ENCODE measurements at places on chromosomes 6 and 20. TPM values are rescaled to one million over a fixed set of nuclear protein-coding genes. Genes with fewer than 3 reads are reported as not detected.

DNA sequence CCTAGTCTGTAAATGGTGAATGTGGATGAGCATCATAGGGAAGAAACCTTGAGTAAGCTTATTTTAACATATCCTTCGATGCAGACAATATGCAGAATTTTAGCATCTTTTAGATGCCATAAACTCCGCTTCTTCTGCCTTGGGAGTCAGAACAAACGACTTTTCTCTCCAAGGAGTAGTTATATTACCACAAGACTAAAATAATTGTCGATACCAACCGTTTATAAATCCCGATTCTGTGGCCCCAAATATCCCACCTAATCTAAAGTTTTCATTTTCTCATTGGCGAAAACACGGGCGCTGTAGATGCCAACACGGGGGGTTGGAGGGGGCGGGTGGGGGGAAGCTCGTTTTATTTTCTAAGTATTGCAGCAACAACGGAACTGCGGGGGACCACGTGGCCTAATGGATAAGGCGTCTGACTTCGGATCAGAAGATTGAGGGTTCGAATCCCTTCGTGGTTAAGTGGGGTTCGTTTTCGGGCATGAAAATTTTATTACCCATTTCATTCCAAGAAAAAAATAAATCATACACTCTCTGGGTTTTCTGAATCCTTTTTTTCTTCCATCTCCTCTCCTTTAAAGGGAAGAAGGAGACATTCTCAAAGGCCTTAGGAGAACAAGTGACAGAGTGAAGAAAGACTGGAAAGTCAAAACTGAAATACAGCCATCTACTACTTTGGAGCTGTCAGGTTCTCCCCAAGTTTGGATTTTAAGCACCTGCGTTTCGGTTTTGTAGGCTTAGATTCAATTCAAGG lies 65.5 kb upstream of the BTN3A2 start:
- peak; percentile 51 for DNase-seq

GRCh38 chr20:46056970-46057855 lies 28.2 kb downstream of the SLC12A5 start:
- no peak for DNase-seq

DNA sequence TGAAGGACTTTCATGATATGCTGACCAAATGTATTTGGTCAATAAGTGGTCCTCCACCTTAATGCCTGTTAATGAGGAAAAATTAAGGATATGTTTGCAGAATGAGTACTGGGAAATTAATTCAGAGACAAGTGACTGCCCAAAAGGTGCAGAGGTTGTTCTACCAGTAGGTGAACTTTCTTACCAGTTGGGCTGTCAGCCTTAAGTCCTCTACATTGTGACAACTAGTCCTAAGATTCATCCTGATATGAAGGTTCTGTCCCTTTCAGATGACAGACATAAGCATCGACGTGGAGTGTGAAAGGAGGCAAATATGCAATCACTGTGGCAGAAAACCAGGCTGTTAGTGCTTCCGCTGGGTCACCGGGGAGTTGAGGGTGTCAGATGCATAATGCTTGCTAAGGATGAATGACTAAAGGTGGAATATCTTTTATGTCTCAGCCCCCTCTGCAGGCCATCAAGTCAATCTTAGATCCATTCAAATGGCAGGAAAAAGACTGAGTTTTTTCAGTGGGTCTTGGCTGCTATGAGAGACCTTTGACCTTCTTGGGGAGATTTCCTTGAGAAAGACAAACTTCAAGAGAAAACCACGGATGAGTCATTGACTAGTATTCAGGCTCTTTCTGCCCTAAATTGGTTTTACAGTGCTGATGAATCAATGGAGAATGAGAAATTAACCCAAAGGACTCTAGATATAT lies 226.0 kb downstream of the TPBG start:
- peak; percentile 92 for DNase-seq

NKX2-4 gene
- 3.1 TPM for total RNA-seq

GRCh38 chr6:87174078-87174579 lies 18.8 kb downstream of the ZNF292 start:
- DNase-seq: no peak

CTSZ gene
- total RNA-seq: 95.5 TPM

DNA sequence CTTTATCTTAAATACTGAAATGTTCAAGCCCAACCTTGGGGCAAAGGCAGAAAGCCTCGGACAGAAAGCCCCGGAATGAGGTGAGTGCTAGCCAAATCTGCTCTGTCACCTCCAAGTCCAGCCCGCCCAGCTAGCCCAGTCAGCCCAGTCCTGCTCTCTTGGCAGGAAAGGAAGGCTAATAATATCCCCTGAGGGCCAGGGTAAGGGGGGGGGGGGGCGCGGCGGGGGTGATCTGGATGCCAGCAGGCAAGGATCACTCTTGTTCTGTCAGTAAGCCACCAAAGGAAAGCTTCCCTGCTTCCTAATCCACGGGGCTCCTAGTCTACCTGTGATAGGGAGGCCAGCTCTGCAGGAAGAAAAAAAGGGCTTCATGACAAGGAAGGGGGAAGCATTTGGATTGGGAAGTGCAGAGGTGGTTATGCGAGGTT lies 1.1 kb downstream of the NDRG3 start:
- peak; percentile 18 for DNase-seq

Data from HT1080 (cell line).